Dorsolateral prefrontal cortex (tissue), 122 donors: ENCODE measurements at places on chromosomes 16 and 17.
A peak's percentile ranks its signal among the peaks of the same experiment; 100 is the strongest.

- DNase-seq, result no peak
Observed at GRCh38 chr17:41393294-41393693, 4.1 kb downstream of the KRT31 start.

- DNase-seq, result no peak
Observed at GRCh38 chr17:19486351-19487023, 47.2 kb upstream of the SLC47A1 start.

DNA sequence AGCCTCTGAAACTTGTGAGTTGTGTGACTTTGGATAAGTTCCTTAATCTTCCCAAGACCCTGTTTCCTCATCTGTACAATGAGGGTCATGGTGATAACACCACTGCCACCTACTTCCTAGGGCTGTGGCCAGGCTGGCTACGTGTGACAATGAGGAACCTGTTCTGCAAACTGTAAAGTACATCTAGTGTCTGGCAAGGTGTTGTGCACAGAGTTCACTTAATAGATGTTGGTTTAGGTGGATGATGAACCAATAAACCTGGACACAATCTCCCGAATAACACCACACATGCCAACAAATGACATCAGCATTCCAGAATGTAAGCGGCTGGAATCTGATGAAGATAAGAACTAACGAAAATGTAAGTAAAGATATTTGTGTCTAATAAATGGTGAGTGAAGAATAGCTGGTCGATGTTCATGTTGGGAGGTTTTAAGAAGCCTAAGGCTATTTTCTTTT, 82.3 kb downstream of the MARCHF10 start:
- no peak for DNase-seq

DNA sequence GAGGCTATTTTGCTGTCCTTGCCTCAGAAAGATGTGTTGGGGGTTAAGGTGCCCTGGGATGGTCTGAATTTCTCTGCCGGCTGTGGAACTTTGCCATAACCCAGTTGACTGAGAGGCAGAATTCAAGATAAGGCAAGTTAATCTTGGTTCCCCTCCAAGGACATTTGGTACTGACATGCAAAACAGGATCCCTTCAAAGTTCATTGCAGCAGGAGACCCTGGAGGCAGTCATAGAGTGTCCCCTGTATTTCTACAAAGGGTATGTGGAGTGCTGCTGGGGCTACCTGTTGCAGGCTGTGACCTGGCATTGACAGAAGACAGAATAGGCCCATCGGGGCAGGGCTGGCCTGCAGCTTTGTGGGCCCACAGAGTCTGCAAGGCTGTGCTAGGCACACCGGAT, 135.6 kb upstream of the IRX3 start:
- no peak for DNase-seq

DNA sequence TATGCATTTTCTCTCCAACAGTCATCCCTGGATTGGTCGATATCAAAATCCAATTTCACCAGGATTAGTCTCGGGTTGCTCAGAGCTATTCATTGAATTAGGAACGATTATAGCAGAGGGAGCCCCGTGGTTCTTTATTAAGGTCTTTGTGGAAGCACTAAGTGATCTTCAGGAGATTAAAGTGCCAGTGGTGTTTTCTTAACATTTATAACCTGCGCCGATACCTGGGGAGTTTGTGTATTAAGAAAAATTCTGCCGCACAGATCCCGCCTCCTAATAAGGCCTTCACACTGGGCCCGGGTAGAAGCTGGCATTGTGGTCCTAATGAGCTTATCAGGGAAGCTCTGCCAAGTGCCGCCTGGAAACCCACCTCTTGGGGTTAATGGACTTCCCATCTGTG, 238.7 kb downstream of the RBFOX1 start:
- DNase-seq, result no peak

GRCh38 chr17:82667668-82668000, 19.4 kb upstream of the WDR45B start:
- DNase-seq, result peak; percentile 39
